ENCODE measurements at places on chromosomes 5 and 9. TPM values are rescaled to one million over a fixed set of nuclear protein-coding genes. Genes with fewer than 3 reads are reported as not detected.

DNA sequence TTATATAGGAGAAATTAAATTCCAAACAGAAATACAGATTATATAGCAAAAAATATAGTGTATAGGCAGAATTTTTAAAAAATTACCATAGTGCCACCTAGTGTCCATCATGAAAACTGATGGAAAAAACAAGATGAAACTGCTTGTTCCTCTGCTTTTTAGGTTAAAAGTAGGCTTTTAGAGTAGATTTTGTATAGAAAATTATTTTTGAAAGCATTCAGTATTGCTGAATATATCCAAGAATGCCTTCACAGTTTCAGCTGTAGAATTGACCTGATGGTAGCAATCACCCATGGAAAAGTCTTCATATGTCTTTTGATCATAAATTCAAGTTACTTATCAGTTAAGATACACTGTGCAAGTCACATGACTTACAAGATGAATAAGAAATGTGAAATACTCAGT lies 19.7 kb downstream of the RIOK2 start:
- peak; percentile 23 for DNase-seq

DNA sequence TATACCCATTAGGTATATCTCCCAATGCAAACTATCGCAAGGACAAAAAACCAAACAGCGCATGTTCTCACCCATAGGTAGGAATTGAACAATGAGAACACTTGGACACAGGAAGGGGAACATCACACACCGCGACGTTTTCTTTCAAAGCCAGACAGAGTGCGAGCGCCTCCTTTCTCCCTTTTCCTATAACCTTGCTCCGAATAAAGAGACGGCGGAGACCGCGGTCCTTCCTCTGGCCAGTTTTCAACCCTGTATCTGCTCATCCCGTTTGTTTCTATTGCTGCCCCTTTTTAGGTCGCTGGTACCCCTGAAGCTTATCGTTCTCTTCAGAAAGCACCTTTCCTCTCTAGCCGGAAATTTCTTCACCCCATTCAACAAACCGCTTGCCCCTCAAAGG lies 1.3 kb downstream of the LVRN start:
- DNase-seq, result no peak

NR4A3 gene
- not detected for total RNA-seq

CIZ1 gene
- total RNA-seq, result 32.0 TPM

- peak; percentile 18 for DNase-seq
Observed at GRCh38 chr5:122494109-122494508, 182.1 kb downstream of the SNCAIP start.

SMC5 gene
- total RNA-seq, result 16.6 TPM
